ENCODE measurements at places on chromosomes 3 and 15.

DNA sequence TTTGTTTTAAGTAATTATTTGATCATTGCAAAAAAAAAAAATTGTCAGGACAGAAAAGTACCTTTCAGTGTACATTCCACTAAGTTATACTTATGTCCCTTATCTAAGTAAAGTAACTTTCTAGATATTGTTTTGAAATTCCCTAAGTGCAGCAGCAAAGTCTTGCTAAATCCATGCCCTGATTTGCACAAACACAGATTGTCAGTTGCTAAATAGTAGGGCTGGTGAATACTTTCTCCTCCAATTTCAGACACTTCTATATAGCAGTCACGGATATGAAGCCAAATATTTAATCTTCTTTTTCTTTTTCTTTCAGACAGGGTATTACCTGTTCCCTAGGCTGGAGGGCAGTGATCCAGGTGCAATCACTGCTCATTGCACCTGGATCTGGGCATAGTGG is 12.9 kb downstream of the LRRC2 start:
- DNase-seq, result no peak

GRCh38 chr3:78839693-78840092 is 928.1 kb downstream of the ROBO1 start:
- DNase-seq, result no peak

GRCh38 chr3:72444656-72445223 is 403.5 kb downstream of the SHQ1 start:
- DNase-seq, result no peak

GRCh38 chr3:150497956-150498355 is 48.3 kb downstream of the SERP1 start:
- DNase-seq, result no peak

DNA sequence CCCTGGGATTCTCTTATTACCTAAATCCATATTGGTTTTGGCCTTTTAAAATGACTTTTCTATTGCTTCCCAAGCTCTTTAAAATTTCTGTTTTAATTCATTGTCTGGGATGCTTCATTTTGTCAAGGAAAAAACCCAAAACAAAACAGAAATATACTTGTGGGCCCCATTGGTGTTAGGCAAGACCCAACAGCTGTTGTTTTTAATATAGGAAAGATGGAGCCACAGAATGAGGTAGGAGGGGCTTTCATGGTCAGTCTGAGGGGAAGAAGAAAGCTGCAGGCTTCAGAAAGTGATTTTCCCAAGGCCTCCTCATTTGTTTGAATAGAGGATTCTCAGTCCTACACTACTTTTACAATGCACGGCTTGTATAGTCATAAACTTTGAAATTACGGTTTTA is 180.5 kb downstream of the MCTP2 start:
- DNase-seq, result no peak

GRCh38 chr15:28091313-28091712 is 7.8 kb downstream of the OCA2 start:
- no peak for DNase-seq

- DNase-seq, result no peak
These were observed 2.6 kb downstream of the ZBTB47 start for GRCh38 chr3:42655980-42656679.

- no peak for DNase-seq
These were observed 4.0 kb downstream of the SPSB4 start for GRCh38 chr3:141055136-141055535.

- no peak for DNase-seq
These were observed 40.9 kb downstream of the SCAP start for GRCh38 chr3:47434849-47435248.

DNA sequence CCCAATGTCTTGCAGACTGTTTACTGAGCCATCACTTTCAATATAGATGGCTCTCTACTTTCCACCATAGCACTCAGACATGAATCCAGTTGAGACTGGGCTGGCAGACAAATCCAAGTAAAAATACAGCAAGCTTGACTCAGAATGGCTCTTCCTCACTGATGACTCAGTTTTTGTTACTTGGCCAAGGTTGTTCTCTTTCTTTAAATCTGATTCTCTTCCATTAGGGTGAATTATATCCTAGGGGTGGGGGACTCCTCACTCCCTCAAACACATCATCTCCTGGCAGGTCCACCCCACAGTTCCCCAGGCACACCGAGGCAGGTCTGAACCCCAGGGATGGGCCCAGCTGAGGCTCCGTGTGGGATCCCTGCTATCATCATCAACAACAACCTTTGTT is 157.9 kb downstream of the MEX3B start:
- no peak for DNase-seq

GRCh38 chr3:13841826-13842225 is 38.0 kb downstream of the WNT7A start:
- DNase-seq, result no peak

- no peak for DNase-seq
These were observed 11.1 kb upstream of the PTPN9 start for GRCh38 chr15:75590239-75590638.

DNA sequence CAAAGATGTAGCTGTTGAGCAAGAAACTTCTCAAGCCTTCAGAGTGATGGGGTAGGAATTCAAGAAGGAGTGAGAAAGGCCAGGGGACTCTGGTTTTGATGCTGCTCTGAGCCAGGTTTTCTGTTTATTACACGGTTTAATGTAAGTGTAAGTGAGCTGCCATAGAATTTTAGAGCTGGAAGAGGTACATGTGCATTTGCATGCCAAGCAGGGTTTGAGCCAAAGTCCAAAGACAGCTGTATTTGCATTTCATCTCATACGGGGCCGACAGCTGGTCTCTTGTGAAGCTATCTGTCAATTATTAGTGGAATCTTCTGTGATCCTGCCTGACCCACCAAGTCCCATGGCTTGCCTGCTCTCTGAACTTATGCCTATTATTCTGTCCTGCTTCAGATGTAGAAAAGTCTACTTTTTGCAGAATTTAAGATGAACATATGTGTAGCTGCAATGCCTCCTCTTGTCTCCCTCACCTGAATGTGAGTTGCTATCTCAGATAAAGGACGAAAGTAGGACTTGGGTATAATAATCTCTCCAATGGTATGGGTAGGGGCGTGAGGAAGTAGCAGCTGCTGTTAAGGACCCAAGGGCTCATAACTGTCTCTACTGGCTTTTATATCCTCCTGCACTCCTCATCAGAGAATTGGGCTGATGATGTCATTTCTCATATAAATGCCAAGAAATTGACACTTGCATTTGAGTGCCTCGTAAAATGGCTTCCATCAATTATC is 160.0 kb downstream of the SQOR start:
- DNase-seq, result no peak

DNA sequence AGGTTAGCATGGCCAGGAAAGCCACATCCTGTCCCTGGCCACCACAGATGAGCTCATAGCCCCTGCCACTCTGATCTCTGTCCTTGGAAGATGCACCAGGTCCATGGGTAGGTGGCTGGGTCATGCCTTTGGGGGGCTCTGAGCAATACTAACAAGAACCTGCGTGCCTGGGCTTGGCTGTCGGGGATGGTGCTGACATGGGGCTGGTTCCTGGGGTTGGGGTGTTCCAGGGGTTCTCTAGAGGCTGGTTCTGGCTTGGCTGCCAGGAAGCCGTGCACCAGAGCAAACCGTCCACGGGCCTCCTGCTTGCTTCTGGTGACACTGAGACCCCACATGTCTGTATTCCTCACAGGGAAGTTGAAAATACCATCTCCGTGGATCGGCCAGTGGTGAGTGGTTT is 44.1 kb downstream of the CAPN3 start:
- DNase-seq, result no peak

GRCh38 chr3:55755516-55756205 is 268.6 kb upstream of the WNT5A start:
- no peak for DNase-seq

GRCh38 chr15:92385096-92385495 is 8.6 kb upstream of the ST8SIA2 start:
- no peak for DNase-seq

- peak; percentile 32 for DNase-seq
These were observed 203.8 kb downstream of the UACA start for GRCh38 chr15:70559265-70560239.

- DNase-seq, result no peak
These were observed 31.1 kb downstream of the SLC28A1 start for GRCh38 chr15:84915606-84915958.

DNA sequence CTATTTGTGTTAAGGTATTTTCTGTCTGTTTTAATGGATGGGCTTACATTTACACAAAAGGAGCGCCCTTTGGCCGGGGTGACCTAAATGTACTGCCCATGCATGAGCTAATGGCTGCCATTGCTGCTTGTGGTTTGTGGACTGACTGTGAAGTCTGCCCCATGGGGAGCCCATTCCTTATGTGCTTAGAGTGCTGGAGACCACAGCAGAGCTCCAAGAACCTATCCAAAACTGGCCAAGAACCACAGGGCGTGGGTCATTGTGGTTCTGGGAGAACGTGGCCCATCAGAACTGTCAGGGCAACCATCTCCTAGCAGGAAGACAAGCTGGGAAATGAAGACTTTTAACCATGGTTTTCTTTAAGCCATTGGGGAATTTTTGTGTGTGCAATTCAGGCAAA is 105.3 kb downstream of the CHDH start:
- no peak for DNase-seq

GRCh38 chr15:93640411-93640962 is 551.5 kb upstream of the RGMA start:
- DNase-seq, result no peak

GRCh38 chr3:87335931-87336330 is 59.5 kb upstream of the POU1F1 start:
- no peak for DNase-seq

DNA sequence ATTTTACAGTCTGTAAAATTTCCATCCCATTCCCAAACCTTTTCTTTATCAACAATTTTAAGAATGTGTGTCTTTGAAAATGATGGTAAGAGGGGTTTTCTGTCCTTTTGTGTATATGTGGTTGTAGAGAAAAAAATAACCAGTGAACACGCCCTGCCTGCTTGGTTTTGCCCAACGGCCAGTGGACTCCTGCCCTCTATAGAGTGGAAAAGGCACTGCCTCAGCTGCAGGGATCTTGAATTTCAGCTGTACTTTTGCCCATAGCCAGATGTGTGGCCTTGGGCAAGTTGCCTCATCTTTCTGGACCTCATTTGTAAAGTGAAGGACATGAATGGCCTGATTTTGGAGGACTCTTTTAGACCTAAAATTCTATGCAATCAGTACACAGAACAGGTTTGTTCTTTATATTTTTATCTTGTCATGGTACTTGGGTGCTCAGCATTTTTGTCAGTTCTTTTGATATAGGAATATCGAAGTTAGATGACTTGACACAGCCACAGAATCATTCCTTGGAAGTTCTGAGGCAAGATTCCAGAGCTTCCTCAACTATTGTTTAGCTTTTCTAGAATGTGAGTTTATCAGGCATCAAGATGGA is 81.0 kb downstream of the CLDN11 start:
- no peak for DNase-seq

GRCh38 chr3:64131725-64132469 is 93.4 kb downstream of the PRICKLE2 start:
- DNase-seq, result no peak

GRCh38 chr15:81947548-81947947 is 98.3 kb downstream of the MEX3B start:
- no peak for DNase-seq

GRCh38 chr15:86439614-86440013 is 359.9 kb downstream of the AGBL1 start:
- no peak for DNase-seq

- DNase-seq, result no peak
These were observed 22.7 kb upstream of the VPS33B start for GRCh38 chr15:91045065-91045464.

DNA sequence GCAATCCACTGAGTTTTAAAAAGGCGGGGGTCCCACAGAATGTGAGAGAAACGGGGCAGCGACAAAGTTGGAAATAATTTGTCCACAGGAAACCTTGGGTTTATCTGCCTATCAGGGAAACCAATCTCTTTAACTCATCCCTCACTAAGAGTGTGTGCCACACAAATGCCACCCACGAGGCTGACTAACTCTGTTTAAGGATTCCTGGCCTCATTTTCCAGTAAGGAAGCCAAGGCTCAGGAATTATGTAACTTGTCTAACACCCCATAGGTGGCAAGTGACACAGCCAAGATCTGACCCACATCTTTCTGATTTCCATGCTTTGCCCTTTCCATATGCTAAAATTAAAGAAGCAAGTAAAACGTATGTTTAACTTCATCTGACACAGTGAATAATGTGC is 263.2 kb downstream of the CNTN3 start:
- DNase-seq, result no peak

DNA sequence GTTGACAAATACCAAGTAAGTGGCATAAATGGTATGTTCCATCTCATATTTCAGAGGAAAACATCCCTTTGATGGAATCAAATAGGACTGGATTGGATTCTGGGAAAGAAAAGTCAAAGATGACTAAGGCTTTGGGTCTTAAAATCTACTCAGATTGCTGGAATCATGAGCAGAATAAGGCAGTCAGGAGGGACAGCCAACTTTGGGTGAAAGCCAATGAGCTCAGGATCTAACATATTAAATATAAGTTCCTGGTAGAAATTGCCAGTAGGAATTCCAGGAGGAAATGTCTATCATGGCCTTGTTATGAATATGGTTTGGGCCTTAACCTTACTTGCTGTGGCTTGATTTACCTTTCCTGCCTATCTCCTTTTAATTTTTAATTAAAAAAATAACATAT is 55.3 kb downstream of the ISL2 start:
- DNase-seq, result no peak

GRCh38 chr3:189262746-189263145 is 91.0 kb downstream of the TPRG1 start:
- DNase-seq, result no peak

DNA sequence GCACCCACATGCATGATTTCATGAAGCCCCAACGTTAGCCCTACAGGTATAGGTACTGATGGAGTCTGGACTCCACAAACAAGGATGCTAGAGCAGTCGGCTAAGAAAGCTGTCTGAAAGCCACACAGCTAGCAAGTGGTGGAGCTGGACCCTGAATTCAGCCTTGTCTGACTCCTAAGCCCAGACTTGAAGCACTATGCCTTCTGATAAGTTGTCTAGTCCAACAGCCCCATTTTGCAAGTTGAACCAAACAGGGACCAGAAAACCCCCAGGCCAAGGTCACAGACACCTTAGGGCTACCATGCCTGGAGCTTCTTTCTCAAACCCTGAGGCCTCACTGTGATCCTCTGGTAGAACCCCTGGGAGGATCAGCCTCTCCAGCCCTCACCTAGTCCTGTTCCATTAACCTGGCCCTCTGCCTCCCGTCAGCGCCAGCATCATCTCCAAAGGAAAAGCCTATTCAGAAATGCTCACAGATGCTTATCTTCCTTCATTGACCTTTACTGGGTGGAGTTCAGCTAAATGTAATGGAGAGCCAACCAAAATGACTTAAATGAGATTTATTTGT is 1.7 kb upstream of the SLCO2A1 start:
- no peak for DNase-seq

DNA sequence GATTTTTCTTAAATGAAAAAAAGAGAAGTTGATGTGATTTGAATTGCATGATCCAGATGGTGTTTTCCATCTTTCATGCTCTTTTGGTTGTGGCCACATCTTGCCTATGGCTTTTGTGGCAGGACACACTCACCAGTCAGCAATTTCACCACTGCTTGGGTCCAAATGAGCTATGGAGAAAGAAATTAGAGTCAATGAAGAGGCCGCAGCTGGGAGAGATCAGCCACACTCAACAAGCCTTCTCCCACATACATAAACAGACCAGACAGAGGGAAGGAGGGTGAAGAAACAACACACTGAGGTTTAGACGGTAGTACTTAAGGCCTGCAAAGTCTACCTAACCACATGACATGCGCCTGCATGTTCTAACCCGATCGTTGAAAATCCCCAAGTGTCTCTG is 110.7 kb upstream of the CDIN1 start:
- DNase-seq, result no peak

- DNase-seq, result no peak
These were observed 52.0 kb downstream of the FGD5 start for GRCh38 chr3:14870783-14871060.
